ENCODE measurements at places on chromosomes 12 and 14. TPM values are rescaled to one million over a fixed set of nuclear protein-coding genes. Genes with fewer than 3 reads are reported as not detected.

CAND1 gene
- total RNA-seq, result 190 TPM

GRCh38 chr12:132471011-132471857, 18.7 kb upstream of the FBRSL1 start:
- DNase-seq, result no peak

GRCh38 chr14:31307618-31308017, 100.0 kb upstream of the HECTD1 start:
- DNase-seq, result no peak

GRCh38 chr14:72787841-72788240, 106.1 kb downstream of the DPF3 start:
- no peak for DNase-seq

DNA sequence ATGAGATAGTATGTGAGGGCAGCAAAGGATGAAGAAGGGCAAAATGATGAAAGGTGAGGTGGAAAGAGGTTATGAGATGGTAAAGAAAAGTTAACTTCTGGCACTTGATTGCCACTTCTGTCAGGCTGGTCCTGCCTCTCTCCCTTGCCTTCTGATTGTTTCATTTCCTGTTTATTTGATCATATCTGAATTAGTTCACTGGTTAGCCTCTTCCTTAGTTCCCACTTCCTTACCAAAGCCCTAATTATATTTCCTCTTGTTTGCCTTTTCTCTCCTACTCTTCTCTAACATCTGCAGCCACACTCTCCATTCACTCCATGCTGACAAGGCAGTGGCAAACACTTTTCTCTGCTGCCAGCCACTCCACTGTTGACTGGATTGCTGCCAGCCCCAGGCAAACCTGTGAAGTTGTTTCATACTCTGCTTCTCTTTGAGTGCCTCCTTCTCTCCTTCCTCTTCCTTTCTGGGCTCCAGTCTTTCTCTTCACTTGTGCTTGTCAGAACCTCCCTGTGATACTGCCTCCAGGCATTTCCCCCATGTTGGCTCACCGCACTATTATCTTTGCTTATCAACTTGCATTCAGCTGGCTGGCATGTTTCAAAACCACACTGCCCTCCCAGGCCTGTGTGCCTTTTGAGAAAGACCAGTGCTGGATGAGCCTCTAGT, 8.1 kb downstream of the PNP start:
- DNase-seq, result no peak

TBC1D30 gene
- 8.9 TPM for total RNA-seq

DNA sequence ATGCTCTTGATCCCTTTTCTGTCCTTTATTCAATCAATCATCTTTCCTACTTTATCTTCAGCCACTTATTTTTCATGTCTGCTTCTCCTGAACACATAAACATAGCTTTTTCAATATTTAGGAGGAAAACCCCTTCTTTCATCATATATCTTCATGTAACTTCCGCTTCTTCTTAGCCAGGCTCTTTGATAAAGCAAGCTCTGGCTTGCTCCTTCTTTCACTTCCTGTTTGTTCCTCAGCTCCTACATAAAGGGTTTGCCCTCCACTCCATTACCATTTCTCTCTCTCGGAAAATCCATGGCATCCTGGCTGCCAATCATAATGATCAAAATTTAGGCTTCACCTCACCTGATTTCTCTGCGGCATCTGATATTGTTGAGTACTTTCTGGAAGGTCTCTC, 33.7 kb upstream of the HELB start:
- DNase-seq, result no peak

DNA sequence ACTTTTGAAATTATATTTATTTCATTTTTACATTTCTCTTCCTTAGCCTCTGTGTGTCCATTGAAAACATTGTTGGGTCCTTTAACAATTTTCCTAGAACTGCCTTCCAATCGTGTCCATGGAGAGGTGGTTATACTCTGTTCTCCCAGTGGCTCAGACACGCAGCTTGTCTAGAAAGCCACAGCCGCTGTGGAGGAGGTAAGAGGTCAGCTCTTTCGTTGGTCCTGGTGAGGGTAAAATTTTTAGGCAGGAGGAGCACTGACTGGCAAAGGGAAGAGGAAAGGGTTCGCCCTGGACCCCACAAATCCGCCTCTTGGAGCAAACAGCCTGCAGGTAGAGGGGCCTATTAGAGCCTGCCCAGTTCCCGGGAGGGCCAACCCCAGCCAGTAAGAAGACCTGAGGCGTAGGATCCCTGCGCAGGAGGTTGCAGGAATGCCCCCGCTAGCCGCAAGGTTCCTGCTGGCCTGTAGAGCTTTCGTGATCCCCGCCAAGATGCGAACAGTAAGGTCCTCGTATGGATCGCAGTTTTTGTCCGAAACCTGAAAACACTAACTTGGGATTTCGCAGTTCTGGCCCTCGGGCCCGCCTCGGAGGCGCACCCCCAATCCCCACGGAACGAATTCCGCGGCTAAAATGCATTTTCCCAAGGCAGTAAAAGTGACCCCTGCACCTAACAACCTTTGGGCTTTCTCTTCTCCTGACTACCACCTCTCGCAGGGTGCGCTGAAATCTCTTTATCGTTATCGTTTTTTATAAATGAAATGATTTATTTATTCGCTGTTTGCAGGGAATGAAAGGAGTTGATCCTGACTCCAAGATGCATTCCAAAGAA, 7.5 kb upstream of the PAX9 start:
- no peak for DNase-seq

DBX2 gene
- total RNA-seq, result not detected

DNA sequence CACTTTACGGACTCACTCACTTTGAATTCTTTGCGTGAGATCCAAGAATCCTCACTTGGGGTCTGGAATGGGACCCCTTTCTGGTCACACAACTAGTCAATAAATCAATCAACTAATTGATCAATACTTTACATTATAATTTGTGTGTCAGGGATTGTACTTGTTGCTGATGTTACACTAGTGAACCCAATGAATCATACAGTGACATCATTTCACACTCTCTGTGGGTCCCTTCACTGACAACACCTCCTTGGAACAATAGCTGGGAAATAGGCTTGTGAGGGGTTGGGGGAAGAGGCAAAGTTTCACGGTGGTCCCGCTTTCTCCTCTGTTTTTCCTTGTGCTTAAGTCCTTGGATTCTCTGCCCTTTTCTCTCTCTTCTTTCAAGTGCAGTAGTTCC, 35.0 kb downstream of the TPH2 start:
- DNase-seq, result no peak

DNA sequence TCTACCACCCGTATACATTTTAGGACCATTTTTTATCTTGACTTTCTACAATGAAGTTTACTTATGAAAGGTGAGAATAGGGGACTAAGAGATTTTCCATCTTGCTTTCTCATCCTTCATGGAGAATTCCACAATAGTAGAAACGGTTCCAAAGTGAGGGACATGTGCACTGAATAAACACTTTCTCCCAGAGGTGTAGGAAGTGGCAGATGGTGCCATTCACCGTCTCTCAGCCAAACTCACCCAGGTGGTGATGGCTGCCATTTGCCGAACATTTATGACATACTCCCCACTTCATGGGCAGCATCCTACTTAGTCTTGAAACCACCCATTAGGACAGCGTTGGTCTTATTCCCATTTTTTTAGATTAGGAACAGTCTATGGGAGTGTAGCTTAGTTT, 540.5 kb downstream of the DIO2 start:
- DNase-seq, result no peak

DNA sequence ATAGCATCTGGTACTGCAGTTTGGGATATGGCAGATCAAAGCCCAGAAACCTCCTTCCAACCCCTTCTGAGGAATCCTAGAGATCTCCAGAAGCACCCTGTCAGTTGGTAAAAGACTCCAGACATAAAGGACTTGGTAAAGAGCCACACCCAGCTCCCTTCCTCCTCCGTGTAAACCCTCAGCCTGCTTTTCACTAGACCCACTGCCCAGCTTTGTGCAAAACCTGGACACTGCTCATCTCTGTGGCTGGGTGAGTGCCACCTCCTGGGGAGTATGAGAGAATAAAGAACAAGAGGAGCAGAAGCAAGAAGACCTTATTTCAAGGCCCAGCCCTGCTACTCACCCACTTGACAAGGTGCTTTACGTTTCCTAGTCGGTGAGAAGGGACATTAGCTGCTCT, 33.0 kb downstream of the ANO2 start:
- no peak for DNase-seq

GRCh38 chr12:20368651-20369304, 441 bp downstream of the PDE3A start:
- DNase-seq, result no peak

CLEC1A gene
- total RNA-seq, result 0.41 TPM

METTL3 gene
- total RNA-seq, result 43.3 TPM

DNA sequence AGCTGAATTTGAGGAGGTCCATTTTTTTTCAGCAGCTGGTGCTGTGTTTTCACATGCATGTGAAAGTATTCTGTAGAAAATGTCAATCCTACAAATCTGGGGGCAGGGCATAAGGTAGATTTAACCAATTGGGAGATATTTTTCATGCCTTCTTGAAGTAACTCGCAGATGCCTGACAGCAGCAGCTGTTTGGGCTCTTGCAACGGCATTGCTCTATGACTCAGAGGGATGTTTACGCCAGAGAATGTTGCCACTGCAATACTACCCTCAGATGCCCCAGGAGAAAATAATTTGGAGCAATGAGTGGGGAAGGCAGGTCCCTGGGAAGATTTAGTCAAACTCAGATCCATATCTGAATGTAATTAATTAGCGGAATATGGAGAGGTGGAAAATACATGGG, 42.5 kb upstream of the MYBPC1 start:
- DNase-seq, result no peak

DNA sequence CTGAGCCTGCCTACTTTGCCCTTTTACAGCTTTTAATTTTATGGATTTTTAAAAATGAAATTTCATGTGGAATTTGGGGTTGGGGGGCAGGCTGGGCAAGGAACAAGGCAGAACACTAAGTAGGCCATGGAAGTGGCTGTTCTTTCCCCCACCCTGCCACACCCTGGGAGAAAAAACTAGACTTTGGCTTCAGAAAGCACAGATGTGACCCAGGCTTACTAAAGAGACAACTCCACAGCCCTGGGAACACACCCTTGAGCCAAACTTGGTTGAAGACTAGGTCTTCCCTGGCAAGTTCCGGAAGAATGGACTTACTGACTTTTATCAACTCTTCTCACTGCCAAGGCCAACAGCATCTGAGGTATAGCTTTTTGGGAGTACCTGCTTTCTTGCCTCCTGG, 40.3 kb downstream of the BAZ2A start:
- DNase-seq, result no peak

DNA sequence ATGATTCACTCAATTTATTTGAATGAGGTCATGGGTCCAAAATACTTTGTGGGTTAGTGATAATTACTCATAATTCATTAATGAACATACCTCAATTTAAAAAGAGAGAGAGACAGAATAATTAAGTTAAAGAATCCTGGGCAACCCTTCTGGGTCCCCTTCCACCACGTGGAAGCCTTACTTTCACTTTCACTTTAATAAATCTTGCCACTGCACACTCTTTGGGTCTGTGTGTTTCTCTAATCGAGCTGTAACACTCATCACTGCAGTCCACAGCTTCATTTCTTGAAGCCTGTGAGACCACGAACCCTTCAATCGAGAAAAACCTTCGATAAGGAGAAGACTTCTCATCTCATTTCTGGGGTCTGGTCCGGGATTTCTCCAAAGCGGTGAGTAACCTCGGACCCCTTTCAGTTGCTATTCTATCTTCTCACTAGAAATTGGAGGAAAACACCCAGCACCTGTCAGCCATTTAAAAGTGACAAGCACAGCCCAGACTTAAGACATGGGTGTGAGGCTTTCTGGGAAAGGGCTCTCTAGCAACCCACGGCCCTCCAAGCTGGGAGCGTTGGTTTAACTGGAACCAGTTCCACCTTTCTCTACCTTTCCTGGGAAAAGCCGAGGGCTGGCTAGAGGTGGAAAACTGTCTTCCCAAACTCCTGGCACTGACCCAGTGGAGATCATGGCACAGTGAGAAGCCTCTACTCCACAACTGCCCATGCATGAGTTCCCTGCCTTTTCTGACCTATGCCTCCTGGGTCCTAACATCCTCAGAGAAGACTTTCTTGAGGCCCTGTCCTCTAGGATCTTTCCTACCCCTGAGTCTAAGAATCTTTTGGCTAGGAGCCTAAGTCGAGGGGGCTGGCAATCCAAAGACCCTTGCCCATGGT, 148.8 kb upstream of the ATF7IP start:
- no peak for DNase-seq

- DNase-seq, result no peak
Observed at GRCh38 chr14:50085570-50086320, 30.6 kb downstream of the VCPKMT start.

KCNJ8 gene
- total RNA-seq, result not detected

GRCh38 chr14:86153480-86153879, 623.5 kb downstream of the FLRT2 start:
- DNase-seq, result no peak

- DNase-seq, result no peak
Observed at GRCh38 chr14:25394791-25395391, 344.9 kb upstream of the STXBP6 start.

DNA sequence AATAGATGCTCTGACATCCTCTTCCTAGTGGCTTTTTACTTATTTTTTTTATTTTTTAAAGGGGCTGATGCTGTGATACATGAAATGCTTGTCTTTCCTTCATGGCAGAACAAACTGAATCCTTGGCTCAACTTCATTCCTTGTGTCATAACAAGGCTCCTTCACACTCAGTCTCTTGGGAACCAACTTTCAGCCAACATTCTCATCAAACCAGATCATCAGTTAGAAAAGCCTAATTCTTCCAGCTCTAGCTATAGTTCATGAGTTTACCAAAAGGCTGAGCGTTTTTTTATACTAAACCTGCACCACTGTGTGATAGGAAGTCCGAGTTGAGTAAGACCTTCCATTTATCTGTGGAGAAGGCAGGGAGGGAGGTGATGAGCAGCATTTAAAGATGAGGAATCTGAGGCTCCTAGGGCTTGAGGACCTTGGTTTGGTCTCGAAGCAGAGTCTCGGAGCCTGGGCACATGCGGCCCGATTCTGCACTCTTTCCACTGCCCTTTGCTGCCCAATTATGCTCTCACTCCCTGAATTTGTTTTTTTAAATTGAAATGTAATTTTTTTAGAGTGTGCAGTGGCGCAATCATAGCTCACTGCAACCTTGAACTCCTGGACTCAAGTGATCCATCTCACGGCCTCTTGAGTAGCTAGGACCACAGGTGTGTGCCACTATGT, 8.2 kb downstream of the GPRC5D start:
- no peak for DNase-seq

GRCh38 chr14:104852280-104852663, 12.8 kb upstream of the CEP170B start:
- no peak for DNase-seq

GRCh38 chr12:27814851-27815591, 35.0 kb upstream of the MANSC4 start:
- DNase-seq, result no peak

Measured in Panc1 (cell line).